ENCODE measurements at places on chromosomes 2 and 18.

DNA sequence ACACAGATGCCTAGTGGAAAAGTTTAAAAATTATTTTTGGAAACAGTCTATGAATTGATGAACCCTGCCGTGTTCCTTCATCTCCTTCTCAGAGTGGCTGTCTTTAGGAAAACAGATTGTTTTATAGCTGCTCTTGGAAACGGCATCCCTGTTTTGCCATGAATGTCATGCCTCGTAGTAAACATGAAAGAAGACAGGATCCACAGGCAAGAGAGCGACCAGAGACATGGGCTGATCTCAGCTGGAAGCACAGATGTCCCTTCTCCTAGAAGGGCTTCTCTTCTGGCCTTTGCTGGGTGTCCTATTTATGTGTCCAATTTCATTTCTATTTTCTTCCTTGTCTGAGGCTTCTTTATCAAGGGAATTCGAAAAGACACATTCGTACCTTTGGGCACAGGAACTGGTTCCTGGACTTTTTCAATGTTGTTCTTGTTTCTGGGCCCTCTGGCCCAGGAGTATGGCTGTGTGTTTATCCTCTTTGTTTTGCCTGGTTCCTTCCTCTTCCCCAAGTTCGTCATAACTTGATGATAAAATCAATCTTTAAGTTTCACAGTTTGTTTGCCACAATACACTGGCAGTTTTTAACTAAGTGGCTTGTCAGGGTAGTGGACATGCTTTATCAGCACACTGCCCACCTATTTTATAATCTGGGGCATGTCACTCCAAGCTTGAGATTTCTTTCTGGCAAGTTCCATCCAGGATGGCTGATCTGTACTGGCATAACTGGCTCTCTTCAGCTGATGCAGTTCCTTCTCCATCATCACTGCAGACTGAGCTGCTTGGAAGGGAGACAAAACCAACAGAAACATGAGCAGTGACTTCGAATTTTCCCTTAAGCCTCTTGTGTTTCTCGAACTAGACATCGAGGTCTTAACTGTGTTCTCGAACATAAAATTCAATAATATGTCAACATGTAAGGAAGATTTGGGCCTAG is 63.2 kb upstream of the MGAT4A start:
- no peak for DNase-seq

GRCh38 chr2:16203069-16203468 is 262.7 kb downstream of the MYCN start:
- no peak for DNase-seq

GRCh38 chr2:98907966-98908905 is 27.8 kb downstream of the CRACDL start:
- no peak for DNase-seq

DNA sequence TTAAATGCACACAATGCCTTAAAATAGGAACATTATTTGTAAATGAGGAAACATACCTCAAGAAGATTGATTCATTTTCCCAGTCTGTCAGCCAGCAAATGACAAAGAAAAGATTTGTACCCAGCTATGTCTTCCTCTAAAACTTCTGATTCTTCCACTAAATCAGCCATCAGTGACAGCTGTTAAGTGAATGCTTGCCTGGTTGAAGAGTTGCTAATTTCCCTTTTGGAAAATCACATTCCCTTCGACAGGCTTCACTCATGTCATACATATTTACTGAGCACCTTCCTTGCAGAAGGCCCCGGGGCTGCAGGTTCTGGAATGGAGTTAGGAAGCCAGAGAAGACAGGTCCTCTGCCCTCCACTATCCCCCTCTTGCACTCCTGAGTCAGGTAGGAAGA is 112.0 kb upstream of the SLC66A3 start:
- DNase-seq = no peak

DNA sequence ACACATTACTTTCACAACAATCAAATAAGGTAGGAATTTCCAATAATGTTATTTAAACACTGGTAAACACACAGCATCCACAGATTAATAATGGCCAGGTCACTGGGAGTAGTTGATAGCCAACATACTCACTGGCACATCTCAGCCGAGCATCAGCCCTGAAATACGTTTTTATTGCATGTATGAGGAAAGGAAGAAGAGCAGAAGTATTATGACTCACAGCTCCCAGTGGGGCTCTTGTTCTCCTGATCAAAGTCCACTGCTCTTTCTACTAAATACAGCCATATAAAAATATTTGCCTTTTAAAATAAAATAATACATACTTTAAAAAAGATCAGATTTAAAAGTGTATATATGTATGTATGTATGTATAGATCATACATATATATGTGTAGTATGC is 999.6 kb downstream of the SUCLG1 start:
- no peak for DNase-seq

- DNase-seq = no peak
Observed at GRCh38 chr18:78986018-78986481, 6.4 kb downstream of the SALL3 start.

GRCh38 chr18:76252139-76252538 is 242.9 kb downstream of the ZNF516 start:
- DNase-seq = no peak

DNA sequence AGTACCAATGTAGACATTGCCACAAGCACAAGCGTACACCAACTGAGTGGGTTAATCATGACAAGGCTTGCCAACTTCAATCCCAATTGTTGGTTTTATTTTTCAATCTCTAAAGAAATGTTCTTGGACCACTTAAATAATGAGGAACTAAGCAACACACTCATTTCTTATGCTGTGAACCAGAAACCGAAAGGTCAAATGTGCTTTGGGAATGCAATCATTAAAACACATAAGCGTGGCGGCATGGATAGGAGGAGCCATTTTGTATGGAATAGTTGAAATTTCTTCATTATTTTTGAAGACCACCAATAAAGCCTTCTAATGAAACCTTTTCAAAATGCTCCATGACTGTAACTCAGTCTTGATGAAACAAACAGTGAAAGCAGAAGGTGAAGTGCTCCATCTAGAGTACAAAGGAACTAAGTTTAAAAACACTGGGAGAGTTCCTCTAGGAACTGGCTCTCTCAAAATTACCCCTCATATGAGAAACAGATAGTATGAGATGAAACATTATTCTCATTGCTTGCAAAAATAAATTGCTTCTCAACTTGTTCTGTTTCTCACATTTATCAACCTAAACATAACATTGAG is 113.2 kb upstream of the CHST9 start:
- no peak for DNase-seq

- no peak for DNase-seq
Observed at GRCh38 chr2:120161190-120161589, 62.0 kb downstream of the TMEM185B start.

DNA sequence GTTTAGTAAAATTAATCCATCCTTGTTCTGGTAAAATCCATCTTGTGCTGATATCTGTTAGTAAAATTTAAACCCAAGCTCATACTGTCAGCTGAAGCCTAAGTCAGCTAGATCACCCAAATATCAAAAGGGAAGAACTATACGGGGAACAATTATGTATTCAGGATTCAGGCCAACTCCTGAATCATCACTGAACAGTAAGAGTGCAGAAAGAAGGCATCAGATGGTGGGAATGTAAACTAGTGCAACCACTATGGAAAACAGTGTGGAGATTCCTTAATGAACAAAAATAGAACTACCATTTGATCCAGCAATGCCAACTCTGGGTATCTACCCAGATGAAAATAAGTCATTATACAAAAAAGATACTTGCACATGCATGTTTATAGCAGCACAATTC is 81.8 kb downstream of the RAPGEF4 start:
- DNase-seq = no peak

GRCh38 chr2:169294001-169294675 is 68.2 kb downstream of the LRP2 start:
- DNase-seq = no peak

- no peak for DNase-seq
Observed at GRCh38 chr2:207571370-207571769, 41.6 kb downstream of the CREB1 start.
